ENCODE measurements at places on chromosomes 5 and 9.

- DNase-seq, result no peak
Measured at GRCh38 chr5:67028371-67028770, 168.2 kb downstream of the CD180 start.

- DNase-seq, result no peak
Measured at GRCh38 chr5:107203243-107203642, 467.5 kb downstream of the EFNA5 start.

DNA sequence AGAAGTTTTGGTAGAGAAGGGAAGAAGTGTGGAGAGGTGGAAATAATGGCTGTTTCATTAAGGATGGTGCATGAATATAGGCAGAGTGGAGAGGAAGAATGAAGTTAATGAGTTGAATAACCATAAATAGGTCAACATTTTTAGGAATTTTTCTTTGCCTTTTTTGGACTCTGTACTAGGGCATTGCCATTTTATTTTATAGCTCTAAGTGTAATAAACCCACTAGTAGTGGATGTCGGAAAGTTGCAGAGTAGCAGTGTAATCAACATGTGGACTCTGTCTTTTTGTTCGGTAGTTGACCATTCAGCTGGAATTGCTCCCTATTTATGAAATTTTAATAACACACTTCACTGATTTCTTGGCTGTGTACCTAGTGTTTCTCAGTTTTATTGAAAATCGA lies 199.1 kb downstream of the WDR70 start:
- DNase-seq, result no peak

- DNase-seq, result no peak
Measured at GRCh38 chr5:111765613-111766571, 8.9 kb upstream of the NREP start.

GRCh38 chr9:68533678-68534077 lies 7.0 kb downstream of the TMEM252 start:
- DNase-seq, result no peak

DNA sequence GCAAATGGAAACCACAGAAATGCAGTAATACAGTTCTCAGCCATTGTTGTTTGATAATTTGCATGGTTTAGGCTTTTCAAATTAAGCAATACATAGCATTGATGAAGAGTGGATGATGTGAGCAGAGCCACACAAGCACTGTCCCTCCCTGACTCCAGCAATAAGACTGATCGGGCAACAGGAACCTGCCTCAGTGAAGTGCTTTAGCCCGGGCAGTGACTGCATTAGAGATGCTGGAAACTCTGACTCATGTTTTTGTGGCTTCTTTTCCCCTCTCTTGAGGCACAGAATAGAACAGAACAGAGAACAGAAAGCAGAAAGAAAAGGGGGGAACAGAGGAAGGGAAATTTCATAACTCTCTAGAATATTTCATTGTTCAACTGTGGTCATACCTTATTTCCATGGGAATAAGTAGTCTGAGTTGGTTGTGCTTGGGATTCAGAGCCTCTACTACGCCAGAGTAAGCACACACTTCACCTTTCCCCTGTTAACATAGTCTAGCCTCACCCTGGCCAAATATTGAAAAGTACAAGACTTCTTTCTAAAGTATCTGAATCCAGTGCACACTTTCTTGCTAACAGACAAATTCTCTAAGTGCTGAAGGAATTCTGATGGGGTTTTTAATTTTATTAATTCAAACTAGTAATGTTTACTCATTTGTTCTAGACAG lies 164.8 kb upstream of the VCAN start:
- peak; percentile 96 for DNase-seq

DNA sequence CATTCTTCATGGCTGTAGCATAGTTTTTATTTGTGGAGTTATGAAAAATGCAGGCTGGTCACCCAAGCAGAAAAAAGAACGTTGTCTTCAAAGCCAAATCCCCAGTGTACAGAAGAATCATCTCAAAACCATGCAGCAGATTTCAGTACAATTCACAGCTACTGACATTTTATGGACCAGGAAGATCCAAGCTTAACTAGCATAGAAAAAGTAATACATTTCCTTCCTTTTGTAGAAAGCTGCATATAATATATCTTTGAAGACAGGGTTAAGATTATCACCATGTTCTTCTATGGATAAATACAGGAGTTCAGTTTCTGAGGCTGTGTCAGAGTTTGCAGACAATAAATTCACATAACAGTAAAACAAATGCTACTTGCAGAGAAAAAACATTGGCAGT lies 1054.8 kb upstream of the C9orf72 start:
- no peak for DNase-seq

- peak; percentile 54 for DNase-seq
Measured at GRCh38 chr5:88675708-88676636, 207.0 kb downstream of the MEF2C start.

GRCh38 chr5:146313027-146313426 lies 25.6 kb upstream of the POU4F3 start:
- no peak for DNase-seq

DNA sequence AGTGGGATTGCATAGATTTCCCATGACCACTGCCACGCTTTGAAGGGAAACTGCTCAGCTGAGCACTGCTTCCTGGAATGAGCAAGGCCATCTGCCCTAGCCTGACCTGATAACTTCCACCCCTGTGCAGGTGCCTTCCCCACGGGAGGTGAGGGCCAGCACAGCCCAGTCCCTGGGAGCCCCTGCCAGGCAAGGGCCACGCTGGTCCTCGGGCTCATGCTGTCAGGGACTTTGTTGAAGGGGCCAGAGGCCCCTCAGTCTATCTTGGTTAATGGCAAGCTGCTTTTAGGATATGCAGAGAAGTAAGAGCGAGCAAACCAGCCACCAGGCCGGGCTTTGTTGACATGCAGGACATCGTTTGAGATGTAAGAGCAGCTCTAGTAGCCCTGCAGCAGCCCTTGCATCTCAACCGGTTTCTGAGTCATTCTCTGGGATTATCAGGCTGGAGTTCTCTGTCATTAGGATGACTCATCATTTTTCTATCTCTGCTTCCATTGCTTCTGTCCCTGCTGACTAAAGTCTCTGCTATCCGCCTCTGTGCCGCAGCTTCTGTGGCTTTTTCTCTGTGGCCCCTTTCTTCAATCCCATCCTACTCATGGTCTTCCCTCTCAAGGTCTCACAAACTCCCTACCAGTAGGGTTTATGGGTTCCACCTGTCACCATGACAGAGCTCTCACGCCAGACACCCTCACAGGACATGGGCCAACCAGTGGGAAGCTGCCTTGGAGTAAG lies 30.6 kb upstream of the IQGAP2 start:
- peak; percentile 91 for DNase-seq

- DNase-seq, result no peak
Measured at GRCh38 chr9:112869041-112869529, 21.6 kb downstream of the SLC46A2 start.

- DNase-seq, result peak; percentile 12
Measured at GRCh38 chr5:1204693-1205242, 3.4 kb downstream of the SLC6A19 start.

GRCh38 chr5:56088967-56089829 lies 94.4 kb upstream of the IL6ST start:
- peak; percentile 96 for DNase-seq

DNA sequence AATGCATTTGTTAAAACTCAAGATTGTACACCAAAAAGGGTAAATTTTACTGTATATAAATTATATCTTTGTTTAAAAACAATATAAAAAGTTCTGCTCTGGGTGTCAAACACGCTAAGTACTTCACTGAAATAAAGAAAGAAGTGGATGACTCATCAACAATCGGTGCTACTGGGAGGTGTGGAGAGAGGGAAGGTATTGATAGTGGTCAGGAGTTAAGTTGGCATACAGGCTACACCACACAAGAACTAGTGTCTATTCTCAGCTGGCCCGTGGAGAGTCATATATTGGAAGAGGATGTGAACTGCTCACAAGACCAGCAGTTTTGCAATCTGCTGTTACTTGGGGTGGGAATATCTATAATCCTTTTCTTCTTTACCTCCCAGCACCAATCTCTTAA lies 145.7 kb upstream of the TRPC7 start:
- no peak for DNase-seq

DNA sequence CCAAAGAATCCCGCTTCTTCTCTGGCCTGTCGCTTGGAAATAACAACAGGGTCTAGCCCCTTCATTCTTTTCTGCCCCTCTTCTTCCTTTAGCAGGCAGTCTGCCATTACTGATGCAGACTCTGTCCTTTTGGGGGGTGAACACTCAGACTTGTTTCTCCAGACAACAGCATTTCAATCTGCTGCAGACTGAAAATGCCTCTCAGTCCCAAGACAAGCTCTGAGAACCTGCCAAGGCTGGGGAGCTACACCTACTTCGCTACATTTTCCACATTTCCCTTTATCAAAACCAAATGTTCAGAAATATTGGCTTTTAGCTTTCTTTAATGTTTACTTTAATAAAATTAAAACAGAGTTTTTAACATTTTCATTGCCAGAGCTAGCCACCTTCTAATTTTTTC lies 152.4 kb downstream of the MPDZ start:
- DNase-seq, result no peak

DNA sequence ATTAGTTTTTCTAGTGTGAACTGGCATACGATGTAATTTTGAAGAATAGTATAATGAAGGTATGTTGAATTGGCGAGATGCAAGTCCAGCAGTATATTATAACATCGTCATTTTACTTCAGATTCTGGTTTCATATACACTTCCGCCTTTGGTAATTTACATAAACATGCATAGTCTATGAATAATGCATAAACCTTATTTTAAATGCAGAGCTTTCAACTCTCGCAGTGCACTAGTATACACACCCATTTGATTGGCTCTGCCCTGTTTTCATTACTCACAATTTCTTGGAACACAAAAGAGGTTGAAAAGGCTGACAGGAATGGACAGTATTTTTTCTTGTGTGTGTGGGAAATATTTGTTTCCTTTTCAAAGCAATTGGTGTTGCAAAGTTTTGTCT lies 128.9 kb upstream of the CCNH start:
- peak; percentile 4 for DNase-seq

- DNase-seq, result no peak
Measured at GRCh38 chr5:54693936-54694657, 176.5 kb downstream of the SNX18 start.

DNA sequence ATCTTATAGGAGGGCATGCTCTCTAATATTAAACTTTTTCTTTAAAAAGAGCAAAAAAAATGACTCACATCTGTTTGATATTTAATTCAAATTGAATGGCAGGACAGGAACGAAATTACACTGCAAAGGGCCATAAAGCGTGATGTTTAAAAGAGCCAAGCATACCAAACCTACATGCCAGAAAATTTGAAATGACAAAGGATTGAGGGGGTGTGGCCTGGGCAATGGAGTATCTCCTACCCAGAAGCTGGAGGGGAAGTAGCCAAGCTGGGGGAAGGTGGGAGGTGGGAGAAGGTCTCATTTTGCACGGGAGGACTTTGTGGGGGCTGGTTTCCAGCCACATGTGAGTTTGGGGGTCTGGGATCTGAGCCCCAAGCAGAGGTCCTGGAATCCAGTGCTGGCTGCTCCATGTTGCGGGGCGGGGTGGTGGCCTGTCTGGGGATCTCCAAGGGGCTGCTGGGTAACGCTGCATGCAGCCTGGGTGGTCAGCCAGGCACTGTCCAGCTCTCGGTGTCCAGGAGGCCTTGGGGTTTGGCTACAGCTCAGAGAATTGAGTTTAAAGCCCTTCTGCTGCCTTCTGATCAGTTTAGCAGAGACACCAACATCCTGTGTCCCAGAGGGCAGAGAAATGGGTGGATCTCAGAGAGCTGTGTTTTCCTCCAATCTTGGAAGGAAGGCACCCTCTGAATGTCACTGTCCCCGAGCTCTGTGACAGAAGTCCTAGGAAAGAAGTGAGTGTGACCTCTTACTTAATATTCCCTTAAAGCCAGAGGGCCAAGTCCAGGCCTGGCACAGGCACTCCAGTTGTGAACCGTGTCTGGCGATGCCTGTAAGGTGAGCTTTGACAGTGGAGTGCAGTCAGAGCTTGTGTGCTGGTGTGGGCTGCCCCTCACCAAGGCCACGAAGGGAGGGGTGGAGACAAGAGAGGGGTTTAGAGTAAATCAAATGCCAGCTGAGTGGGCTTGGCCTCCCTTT lies 7.6 kb downstream of the DCANP1 start:
- DNase-seq, result no peak

GRCh38 chr5:170407062-170407461 lies 17.9 kb upstream of the KCNMB1 start:
- no peak for DNase-seq

DNA sequence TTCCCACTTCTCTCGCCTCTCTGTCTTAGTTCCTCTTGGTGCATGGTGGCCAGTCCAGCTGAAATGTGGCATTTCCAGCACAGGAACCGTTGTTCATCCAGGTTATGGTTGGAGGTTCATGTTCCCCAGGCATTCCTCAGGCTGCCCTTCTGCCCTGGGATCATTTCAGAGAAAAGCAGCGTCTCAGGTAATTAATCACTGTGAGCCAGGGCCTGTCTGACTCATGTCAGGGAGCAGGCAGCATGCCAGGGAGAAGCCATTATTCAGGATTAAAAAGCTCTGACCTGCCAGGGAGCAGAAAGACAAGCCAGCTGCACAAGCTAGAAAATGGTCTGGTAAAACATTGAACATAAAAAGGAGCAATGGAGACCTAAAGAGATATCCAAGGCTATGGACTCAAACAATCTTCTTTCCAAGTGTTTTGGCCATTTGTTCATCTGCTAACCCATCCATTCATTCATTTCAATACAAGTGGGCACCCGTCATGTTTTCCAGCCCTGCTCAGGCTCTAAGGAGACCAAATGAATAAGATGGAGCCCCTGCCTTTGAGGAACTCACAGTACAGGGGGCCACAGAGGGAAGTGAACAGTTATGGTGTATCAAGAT lies 241.4 kb downstream of the DRD1 start:
- peak; percentile 35 for DNase-seq

DNA sequence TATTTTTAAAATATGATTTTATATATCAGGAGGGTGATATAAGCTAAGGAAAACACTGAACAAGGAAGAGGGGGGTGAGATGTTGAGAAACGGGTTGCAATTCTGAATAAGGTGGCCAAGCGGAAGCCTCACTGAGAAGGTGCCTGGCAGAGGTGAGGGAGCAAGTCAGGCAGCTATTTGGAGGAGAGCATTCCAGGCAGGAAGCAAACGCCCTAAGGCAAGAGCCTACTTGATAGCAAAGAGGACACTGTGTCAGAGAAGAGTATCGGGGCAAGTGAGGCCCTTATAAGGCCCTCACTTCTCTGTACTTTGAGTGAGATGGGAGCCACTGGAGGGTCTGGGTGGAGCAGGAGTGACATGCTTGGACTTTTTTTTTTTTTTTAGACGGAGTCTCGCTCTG lies 8.0 kb upstream of the CTNNA1 start:
- no peak for DNase-seq

GRCh38 chr5:181217803-181218062 lies 5.3 kb upstream of the TRIM41 start:
- DNase-seq, result no peak

- no peak for DNase-seq
Measured at GRCh38 chr5:174120401-174121005, 75.0 kb downstream of the NSG2 start.

GRCh38 chr5:6904860-6905259 lies 191.6 kb downstream of the TENT4A start:
- no peak for DNase-seq

GRCh38 chr9:129701549-129701948 lies 36.1 kb downstream of the PRRX2 start:
- no peak for DNase-seq

- no peak for DNase-seq
Measured at GRCh38 chr5:89301321-89302025, 418.5 kb upstream of the MEF2C start.

Data from fibroblast of mammary gland (primary cell).